ENCODE measurements at places on chromosomes 3 and 15.

- no peak for DNase-seq
Observed at GRCh38 chr15:79292011-79292410, 9.5 kb downstream of the ANKRD34C start.

GRCh38 chr3:18648868-18649462, 223.8 kb upstream of the SATB1 start:
- no peak for DNase-seq

GRCh38 chr3:61663356-61664104, 102.2 kb downstream of the PTPRG start:
- no peak for DNase-seq

GRCh38 chr15:77235566-77235965, 164.7 kb upstream of the TSPAN3 start:
- DNase-seq = no peak

DNA sequence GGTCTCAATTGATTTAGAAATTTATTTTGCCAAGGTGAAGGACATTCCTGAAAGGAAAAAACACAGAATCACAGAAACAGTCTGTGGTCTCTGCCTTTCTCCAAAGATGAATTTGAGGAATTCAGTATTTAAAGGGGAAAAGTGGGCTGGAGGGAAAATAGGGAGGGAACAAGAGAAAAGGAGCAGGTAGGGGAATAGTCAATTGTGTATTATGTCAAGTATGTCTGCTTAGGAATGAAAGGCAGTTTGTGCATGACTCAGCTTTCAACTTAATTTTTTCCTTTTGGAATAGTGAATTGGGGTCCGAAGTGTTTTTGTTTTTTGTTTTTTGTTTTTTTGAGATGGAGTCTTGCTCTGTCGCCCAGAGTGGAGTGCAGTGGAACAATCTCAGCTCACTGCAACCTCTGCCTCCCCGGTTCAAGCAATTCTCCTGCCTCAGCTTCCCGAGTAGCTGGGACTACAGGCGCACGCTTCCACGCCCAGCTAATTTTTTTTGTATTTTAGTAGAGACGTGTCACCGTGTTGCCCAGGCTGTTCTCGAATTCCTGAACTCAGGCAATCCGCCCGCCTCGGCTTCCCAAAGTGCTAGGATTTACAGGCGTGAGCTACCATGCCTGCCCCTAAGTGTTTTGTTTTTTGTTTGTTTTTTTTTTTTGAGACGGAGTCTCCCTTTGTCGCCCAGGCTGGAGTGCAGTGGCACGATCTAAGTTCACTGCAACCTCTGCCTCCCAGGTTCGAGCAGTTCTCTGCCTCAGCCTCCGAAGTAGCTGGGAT, 74.1 kb upstream of the MAP4 start:
- DNase-seq = peak; percentile 36

- no peak for DNase-seq
Observed at GRCh38 chr15:93135459-93135858, 46.4 kb upstream of the RGMA start.

- DNase-seq = no peak
Observed at GRCh38 chr15:68679961-68680371, 101.2 kb downstream of the CORO2B start.

DNA sequence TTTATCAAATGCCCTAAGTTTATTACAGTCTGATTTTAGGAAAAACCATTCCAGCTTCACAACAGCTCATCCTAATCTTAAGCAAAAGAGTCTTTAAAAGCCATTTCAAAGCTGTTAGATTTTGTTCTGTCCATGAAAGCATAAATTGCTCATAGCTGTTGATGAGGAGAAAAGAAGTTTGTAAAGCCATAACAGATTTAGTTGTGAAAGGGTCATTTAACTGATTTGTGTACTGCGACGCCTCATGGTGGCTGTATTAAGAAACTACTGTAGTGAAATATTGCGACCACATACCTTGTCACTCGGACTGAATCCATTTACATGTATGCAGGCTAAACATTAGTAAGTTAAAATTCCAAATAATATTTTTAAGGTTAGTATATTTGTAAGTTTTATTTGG, 20.9 kb downstream of the BBX start:
- DNase-seq = peak; percentile 14

- no peak for DNase-seq
Observed at GRCh38 chr3:135766115-135766514, 199.4 kb upstream of the PPP2R3A start.

DNA sequence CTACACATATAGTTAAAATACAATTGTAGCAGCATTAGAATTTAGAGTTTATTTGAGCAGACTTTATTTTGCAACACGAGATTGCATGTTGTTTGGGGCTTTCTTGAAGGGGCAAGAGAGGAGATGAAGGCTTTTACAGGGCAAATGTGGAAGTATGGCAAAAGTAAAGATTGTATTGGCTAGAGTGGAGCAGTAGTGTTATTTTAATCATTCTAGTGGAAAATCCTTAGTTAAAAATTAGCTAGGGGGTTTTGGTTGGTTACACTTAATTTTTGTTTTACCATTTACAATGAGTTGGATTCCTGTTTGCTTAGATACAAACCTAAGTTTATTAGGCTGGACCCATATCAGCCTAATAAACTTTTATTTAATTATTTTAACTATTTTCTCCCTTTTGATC, 4.6 kb downstream of the OR5H15 start:
- DNase-seq = no peak

DNA sequence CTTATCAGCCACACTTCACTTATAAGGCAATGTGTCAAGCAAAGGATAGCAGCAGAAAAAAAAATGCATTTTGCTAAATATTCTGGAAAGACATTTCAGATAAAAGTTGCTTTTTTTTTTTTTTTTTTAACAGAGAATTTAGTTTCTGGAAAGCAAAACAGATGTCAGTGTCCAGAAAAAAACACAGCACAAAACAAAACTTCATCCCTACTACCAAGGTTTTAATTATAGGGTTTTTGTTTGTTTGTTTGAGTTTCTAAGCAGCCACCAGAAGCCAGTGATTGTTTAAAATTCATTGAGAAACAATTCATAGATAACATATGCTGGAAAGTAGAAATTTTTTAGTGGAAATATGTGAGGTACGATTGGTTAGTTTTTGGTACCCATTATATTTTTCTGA, 1202.7 kb downstream of the OTOL1 start:
- DNase-seq = peak; percentile 12

GRCh38 chr3:100777271-100777670, 68.0 kb downstream of the TFG start:
- peak; percentile 75 for DNase-seq

DNA sequence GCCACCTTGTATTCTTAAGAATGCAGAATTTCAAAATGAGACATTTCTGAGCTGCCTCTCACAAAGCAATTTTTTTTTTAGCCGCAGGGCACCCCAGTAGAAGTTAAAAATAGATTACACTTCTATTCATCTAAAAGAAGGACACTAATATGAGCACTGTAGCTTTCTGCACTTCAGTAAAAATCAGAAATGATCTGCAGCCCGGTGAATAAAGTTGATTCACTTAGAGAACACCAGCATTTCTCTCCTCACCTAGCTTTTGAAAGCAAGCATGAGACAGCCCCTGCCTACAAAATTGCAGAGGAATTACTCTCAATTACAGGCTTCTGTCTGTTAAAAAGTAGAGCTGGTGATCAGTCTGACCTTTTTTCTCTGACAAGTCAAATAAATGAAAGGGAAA, 1062.4 kb downstream of the FHIT start:
- DNase-seq = no peak

GRCh38 chr15:96150254-96150653, 180.2 kb upstream of the NR2F2 start:
- DNase-seq = no peak

GRCh38 chr15:38479756-38480155, 25.8 kb downstream of the FAM98B start:
- DNase-seq = no peak

DNA sequence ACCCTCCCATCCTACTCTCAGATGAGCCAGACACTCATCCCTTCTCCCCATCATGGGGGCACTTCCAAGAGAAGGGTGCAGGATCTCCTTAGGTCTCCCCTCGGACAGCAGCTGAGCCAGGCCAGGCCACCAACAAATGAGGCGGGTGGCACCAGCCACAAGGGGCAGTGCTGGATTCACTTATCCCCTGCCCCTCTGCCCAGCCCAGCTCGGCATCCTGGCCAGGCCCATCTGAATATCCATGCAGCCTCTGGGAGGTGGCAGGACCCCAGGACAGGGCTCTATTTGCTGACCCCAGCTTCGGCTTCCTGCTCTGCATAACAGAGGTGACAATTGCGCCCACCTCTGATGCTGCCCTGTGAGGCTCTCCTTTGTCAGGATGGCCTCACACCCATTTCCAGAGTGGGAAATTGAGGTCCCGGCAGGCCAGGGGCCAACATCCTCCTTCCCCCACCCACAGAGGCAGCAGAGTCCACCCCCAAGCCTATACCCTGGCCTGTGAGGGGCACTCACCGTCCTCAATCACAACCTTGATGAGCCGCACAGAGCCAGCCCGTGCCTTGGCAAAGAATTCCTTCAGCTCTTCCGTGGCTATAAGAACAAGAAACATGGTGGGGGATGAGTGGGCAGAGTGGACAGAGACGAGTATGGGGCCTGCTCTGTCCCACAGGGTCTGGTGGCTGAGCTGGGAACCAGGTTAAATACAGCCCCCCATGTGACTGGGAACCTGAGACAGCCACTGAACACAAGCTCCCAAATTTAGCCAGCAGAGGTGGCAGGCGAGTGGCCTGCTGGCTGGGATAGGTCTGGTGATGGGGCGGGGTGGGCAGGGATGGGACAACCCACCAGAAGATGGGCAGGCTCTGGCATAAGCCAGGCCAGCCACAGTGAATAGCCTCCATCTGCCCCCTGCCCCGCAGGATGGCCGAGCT, 4.2 kb downstream of the TWF2 start:
- no peak for DNase-seq

- DNase-seq = no peak
Observed at GRCh38 chr3:178200316-178200715, 335.9 kb upstream of the KCNMB2 start.

- DNase-seq = peak; percentile 77
Observed at GRCh38 chr3:60303160-60303559, 948.1 kb downstream of the FHIT start.

- no peak for DNase-seq
Observed at GRCh38 chr3:3685721-3686120, 113.5 kb upstream of the LRRN1 start.

GRCh38 chr3:25588441-25589103, 76.1 kb downstream of the TOP2B start:
- DNase-seq = no peak

DNA sequence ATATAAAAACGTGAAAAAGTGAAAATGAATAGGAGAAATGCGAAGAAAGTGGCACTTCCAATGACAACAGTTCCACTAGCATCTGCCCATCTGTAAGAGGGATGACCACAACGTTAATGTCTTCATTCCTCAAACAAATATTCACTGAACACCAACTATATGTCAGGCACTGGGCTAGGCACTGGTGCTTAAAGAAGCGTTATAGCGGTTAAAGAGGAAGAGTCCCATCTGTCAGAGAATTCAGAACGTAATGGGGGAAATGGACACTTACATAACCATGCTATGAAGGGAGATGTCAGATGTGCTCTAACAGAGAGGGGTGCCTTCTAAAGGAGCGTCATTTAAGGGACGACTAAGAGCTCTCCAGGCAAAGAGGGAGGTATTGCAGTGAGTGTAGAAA, 8.2 kb downstream of the RUBCN start:
- DNase-seq = no peak

GRCh38 chr3:112360561-112360960, 27.6 kb downstream of the CD200 start:
- peak; percentile 80 for DNase-seq

DNA sequence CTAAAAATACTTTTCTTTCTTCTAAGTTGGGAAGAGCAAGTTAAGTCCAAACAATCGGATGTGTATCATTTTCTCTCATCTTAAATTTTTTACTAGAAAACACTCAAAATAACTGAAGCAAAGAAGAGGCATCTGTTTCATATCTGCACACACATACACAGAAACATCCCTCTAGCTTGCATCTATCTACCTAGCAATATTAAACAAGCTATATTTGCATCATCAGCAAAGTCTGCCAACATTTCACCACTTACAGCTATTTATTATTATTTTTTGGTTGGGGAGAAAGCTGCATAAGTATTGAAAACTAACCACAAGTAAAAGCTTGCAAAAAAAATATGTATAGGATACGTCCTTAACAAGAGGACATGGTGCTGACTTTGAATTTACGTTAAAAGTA, 1.9 kb downstream of the GOLIM4 start:
- DNase-seq = no peak

DNA sequence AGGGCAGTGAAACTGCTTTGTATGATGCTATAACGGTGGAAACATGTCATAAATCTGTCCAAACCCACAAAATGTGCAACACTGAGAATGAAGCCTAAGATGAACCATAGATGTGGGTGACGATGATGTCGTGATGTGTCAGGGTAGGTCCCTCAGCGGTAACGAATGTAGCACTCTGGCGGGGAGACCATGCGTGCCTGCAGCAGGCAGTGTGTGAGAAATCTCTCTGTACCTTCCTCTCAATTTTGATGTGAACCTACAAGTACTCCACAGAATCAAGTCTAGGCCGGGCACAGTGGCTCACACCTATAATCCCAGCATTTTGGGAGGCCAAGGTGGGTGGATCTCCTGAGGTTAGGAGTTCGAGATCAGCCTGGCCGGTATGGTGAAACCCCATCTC, 268.2 kb upstream of the LYSMD4 start:
- no peak for DNase-seq

DNA sequence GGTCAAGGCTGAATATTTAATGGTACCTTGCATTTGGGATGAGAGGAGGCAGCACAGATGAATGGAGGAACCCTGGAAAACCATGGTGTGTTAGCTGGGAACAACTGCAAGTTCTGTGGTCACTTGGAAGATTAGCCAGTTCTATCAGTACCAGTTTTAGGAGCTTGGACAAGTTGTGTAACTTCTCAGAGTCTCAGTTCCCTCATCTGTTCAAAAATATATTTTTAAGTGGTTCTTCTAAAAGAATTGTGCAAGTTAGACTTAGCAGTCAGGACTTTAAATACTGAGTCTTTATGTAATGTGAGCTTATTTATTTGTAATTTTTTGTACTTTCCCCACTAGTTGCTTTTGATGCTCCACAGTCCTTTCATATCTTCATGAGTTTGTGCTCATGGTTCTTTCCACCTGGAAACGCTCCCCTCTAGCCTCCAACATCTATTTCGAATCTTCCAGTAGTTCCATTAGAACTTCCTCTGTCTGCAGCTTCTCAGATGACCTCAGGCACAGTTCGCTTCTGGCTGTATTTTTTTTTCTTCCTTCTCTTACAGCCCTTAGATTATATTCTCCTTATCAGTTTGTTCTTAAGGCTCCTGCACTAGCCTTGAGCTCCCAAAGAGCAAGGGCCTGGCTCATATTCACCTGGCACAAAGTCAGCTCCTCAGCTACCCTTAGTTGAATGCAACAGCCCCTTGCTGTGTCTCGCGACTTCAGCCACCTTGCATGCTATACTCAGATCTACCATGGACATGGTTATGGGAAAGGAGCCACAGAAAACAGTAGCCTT, 27.1 kb downstream of the ITPR1 start:
- no peak for DNase-seq

DNA sequence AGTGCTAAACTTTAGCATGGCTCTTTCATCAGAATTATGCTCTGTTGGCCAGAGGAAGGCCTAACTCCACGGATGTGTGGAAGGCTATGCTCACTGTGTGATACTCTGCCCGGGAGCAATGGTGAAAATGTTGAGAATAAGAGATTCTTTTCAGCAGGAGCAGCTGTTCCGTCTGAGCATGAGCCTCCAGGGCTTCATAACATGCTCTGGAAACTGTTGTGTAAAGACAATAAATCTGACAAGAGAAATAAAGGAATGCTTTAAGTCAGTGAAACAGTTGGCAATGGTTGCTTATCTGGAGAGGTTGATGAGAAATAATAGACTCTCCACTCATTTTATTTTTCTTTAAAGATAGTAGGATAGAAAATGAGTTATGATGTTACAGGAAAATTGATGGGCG, 269.8 kb downstream of the DIPK2A start:
- DNase-seq = no peak

- DNase-seq = peak; percentile 63
Observed at GRCh38 chr3:132352556-132353143, 35.4 kb downstream of the ACP3 start.

All from fibroblast of lung (primary cell).